MCF 10A (cell line): ENCODE measurements at places on chromosomes 12 and 14.
A peak's percentile ranks its signal among the peaks of the same experiment; 100 is the strongest.

GRCh38 chr12:6871052-6871957 lies 1.8 kb downstream of the SPSB2 start:
- H3K27ac ChIP-seq = peak overlapping the region; percentile 77
- H3K4me1 ChIP-seq = peaks cover 29% of the 10 kb centered on the region
- no peaks in the 10 kb centered on the region for H3K27me3 ChIP-seq
- H3K4me3 ChIP-seq = peak overlapping the region; percentile 91
- DNase-seq = peak; percentile 77

GRCh38 chr14:104252256-104253215 lies 114.1 kb downstream of the KIF26A start:
- H3K4me1 ChIP-seq = no peaks in the 10 kb centered on the region
- H3K27me3 ChIP-seq = peaks cover 35% of the 10 kb centered on the region
- H3K27ac ChIP-seq = no peak overlapping the region
- no peak for DNase-seq

DNA sequence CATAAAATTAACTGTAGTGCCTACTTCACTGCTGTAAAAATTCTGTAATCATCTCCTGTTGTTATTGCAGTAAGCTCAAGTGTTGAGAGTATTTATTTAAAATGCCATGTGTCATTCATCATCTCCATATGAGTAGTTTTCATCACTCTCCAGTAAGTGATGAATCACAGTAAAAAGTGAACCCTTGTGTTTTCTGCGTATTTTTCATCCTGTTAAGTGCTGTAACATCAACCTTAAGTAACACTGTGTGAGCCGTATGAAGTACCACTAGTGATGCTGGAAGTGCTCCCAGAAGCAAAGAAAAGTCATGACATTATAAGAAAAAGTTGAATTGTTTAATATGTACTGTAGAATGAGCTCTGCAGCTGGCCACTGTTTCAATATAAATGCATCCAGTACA lies 55.4 kb downstream of the SLCO1B3 start:
- H3K27me3 ChIP-seq = no peaks in the 10 kb centered on the region
- peak; percentile 0 for DNase-seq
- no peak overlapping the region for H3K4me3 ChIP-seq

GRCh38 chr14:102418169-102418852 lies 55.6 kb downstream of the TECPR2 start:
- H3K4me1 ChIP-seq = no peaks in the 10 kb centered on the region
- peak overlapping the region; percentile 36 for H3K27ac ChIP-seq
- no peak overlapping the region for H3K4me3 ChIP-seq
- no peak for DNase-seq
- H3K27me3 ChIP-seq = no peaks in the 10 kb centered on the region

DNA sequence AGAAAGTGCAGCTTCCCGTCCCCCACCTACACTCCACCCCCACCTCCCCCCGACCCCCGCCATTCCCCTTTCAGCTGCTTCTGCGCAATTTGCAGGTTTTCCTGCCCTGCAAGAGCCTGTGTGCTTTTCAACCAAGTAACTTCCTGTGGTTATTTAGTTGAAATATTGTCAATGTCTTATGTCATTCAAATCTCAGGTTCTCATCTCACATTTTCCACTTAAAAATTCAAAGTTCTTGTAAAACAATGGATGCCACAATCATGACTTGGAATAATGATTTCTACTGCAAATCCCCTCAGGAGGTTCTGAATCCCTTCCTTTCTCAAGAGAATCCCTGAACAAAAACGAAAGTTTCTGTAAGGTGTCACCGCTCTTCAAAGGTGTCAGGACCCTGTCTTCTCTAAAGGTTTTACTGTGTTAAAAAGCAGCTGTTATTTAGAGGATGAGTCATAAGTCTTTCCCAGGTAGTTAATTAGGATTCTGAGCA lies 31.6 kb downstream of the WBP11 start:
- peaks cover 24% of the 10 kb centered on the region for H3K4me1 ChIP-seq
- H3K4me3 ChIP-seq = peak overlapping the region; percentile 98
- no peaks in the 10 kb centered on the region for H3K27me3 ChIP-seq
- peak overlapping the region; percentile 98 for H3K27ac ChIP-seq
- H3K36me3 ChIP-seq = peaks cover 42% of the 10 kb centered on the region

GRCh38 chr12:122997343-122998250 lies 17.1 kb downstream of the ARL6IP4 start:
- H3K27ac ChIP-seq = no peak overlapping the region
- no peaks in the 10 kb centered on the region for H3K4me1 ChIP-seq
- H3K36me3 ChIP-seq = no peaks in the 10 kb centered on the region
- no peaks in the 10 kb centered on the region for H3K27me3 ChIP-seq
- no peak for DNase-seq

GRCh38 chr12:51839310-51839947 lies 9.1 kb downstream of the FIGNL2 start:
- no peaks in the 10 kb centered on the region for H3K36me3 ChIP-seq
- DNase-seq = no peak
- H3K4me1 ChIP-seq = no peaks in the 10 kb centered on the region
- peaks cover 65% of the 10 kb centered on the region for H3K27me3 ChIP-seq

GRCh38 chr14:67674139-67674479 lies 323 bp downstream of the VTI1B start:
- H3K36me3 ChIP-seq = peaks cover 16% of the 10 kb centered on the region
- peaks cover 27% of the 10 kb centered on the region for H3K4me1 ChIP-seq
- peak overlapping the region; percentile 86 for H3K4me3 ChIP-seq
- H3K27me3 ChIP-seq = no peaks in the 10 kb centered on the region
- peak overlapping the region; percentile 88 for H3K27ac ChIP-seq

DNA sequence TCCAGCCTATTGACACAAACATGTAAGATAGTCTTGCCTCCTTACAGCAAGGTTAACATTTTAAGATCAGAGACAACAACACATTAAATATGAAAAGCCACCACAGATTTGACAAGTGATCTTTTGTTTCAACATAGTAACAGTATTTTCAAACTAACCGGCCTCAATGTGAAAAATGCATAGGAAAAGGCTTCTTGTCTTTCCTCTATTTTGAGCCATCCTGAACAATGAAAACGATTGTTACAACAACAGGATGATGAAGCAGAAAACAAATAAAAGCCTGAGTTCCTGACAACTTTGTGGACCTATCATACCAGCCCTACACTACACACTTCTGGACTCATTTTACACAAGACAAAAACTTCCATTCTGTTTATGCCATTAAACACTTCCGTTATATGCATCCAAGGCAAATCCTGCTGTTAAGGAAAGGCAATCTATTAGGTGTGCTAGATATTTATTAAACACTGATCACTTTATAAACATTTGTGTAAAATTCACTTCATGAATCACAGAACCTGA lies 37.3 kb downstream of the BAZ1A start:
- H3K4me3 ChIP-seq = no peak overlapping the region
- no peak for DNase-seq
- no peaks in the 10 kb centered on the region for H3K27me3 ChIP-seq
- H3K4me1 ChIP-seq = peaks cover 15% of the 10 kb centered on the region
- H3K27ac ChIP-seq = no peak overlapping the region

DNA sequence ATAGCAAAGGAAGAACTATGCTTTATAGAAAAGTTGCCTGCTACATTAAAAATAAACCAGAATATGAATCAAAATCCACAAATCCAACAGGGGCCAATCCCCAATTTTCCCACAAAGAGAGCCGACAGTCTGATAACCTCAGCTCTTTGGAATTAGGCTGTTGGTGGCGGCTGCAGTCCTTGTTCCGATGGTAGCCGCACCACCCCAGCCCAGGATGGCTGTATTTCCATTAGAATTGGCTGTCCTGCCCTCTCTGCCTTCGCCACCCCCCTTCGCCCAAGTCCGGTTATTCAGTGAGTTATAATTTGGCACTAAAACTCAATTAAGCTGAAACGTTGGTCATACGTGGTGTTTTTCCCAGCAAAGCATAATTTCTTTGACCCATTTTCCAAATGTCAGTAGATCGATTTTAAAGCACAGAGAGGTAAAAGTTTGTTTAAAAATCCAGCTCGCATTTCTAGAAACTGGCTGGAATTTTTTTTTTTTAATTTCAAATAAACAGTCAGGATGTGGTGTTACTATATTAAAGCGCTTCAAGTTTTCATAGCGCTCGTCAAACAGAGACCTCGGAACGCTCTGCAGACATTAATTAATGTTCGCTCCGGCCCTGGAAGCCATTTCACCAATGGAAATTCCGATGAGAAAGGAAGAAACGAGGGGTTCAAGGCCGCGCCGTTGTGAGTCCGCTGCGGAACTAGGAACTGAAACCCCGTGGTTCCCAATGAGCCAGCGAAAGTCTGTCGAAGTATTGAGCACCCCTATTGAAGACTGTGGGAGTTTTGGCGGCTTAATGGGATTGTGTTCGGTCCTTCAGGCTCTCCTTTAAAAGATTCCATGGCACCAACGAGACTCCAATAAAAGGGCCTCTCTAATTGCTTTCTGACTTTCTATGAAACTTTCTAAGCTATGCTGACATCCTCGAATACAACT lies 104.8 kb upstream of the DIO3 start:
- H3K27me3 ChIP-seq = peaks cover 28% of the 10 kb centered on the region
- no peaks in the 10 kb centered on the region for H3K36me3 ChIP-seq
- H3K4me3 ChIP-seq = no peak overlapping the region
- no peak overlapping the region for H3K27ac ChIP-seq
- no peak for DNase-seq
- no peaks in the 10 kb centered on the region for H3K4me1 ChIP-seq

- peaks cover 53% of the 10 kb centered on the region for H3K36me3 ChIP-seq
Measured at GRCh38 chr14:68784226-68784910, 8.5 kb downstream of the ZFP36L1 start.

GRCh38 chr12:11941606-11942337 lies 129.0 kb upstream of the BCL2L14 start:
- peak; percentile 40 for DNase-seq
- H3K36me3 ChIP-seq = no peaks in the 10 kb centered on the region
- no peak overlapping the region for H3K27ac ChIP-seq
- no peaks in the 10 kb centered on the region for H3K27me3 ChIP-seq

- H3K4me1 ChIP-seq = peaks cover 6% of the 10 kb centered on the region
- DNase-seq = no peak
- no peak overlapping the region for H3K4me3 ChIP-seq
- no peak overlapping the region for H3K27ac ChIP-seq
- peaks cover 72% of the 10 kb centered on the region for H3K36me3 ChIP-seq
Measured at GRCh38 chr14:55381561-55381960, 30.1 kb downstream of the ATG14 start.

GRCh38 chr14:65069874-65070413 lies 32.4 kb downstream of the MAX start:
- H3K36me3 ChIP-seq = peaks cover 42% of the 10 kb centered on the region
- no peaks in the 10 kb centered on the region for H3K4me1 ChIP-seq
- H3K27me3 ChIP-seq = no peaks in the 10 kb centered on the region
- H3K27ac ChIP-seq = no peak overlapping the region
- DNase-seq = no peak
- H3K4me3 ChIP-seq = no peak overlapping the region

GRCh38 chr12:97535582-97535981 lies 73.0 kb downstream of the RMST start:
- H3K4me3 ChIP-seq = no peak overlapping the region
- H3K4me1 ChIP-seq = no peaks in the 10 kb centered on the region
- no peak for DNase-seq
- H3K27ac ChIP-seq = no peak overlapping the region
- no peaks in the 10 kb centered on the region for H3K27me3 ChIP-seq
- no peaks in the 10 kb centered on the region for H3K36me3 ChIP-seq

- peak overlapping the region; percentile 52 for H3K27ac ChIP-seq
- peak overlapping the region; percentile 81 for H3K4me3 ChIP-seq
- H3K36me3 ChIP-seq = no peaks in the 10 kb centered on the region
- peak; percentile 90 for DNase-seq
- peaks cover 76% of the 10 kb centered on the region for H3K27me3 ChIP-seq
Measured at GRCh38 chr14:79278798-79279644, 932.3 kb downstream of the DIO2 start.

DNA sequence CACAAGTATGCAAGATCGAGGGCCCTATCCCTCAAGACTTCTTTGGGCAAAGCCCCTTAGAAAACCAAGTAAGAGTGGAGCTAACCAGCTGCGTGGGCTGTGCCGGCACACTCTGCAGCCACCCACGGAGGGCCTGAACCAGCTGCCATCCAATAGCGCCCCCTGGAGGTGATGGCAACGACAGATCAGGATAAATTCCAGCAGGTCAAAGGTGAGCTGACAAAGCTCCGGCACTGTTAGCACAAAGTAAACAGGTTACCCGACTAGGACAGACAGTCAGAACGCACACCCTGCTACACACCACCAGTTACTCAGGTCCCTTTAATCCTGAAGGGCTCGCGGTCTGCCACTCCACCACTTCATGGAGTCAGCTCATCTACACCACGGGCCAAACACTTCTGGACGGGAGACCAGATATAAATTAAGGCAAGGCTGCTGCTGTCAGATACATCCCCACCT lies 4.9 kb downstream of the ZBTB39 start:
- no peak overlapping the region for H3K27ac ChIP-seq
- H3K27me3 ChIP-seq = no peaks in the 10 kb centered on the region
- peak; percentile 69 for DNase-seq
- H3K36me3 ChIP-seq = peaks cover 52% of the 10 kb centered on the region

- no peak for DNase-seq
- H3K27ac ChIP-seq = no peak overlapping the region
- H3K4me3 ChIP-seq = peak overlapping the region; percentile 70
Measured at GRCh38 chr14:105168979-105169507, 467 bp upstream of the JAG2 start.

GRCh38 chr12:10554756-10555481 lies 49.2 kb downstream of the EIF2S3B start:
- no peak overlapping the region for H3K4me3 ChIP-seq
- peaks cover 9% of the 10 kb centered on the region for H3K4me1 ChIP-seq
- H3K27ac ChIP-seq = no peak overlapping the region
- no peaks in the 10 kb centered on the region for H3K27me3 ChIP-seq
- no peak for DNase-seq

DNA sequence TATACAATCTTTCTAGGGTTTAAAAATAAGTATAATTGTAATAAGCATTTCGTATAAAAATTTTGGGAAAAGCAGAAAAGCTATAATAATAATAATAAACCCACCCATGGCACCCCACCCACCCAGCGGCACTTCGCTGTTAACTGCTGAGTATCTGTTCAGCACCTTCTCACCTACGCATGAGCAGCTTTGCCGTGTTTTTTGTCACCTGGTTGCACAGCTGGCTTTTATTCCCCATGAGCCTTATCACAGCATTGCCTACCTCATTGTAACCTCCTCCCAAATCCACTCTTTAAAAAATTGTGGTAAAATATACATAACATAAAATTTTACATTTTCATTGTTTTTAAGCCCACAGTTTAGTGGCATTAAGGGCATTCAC lies 34.7 kb downstream of the CYP46A1 start:
- no peaks in the 10 kb centered on the region for H3K27me3 ChIP-seq
- no peaks in the 10 kb centered on the region for H3K4me1 ChIP-seq
- DNase-seq = no peak
- H3K27ac ChIP-seq = no peak overlapping the region
